ENCODE measurements at places on chromosomes 13 and 19. TPM values are rescaled to one million over a fixed set of nuclear protein-coding genes. Genes with fewer than 3 reads are reported as not detected.

DNA sequence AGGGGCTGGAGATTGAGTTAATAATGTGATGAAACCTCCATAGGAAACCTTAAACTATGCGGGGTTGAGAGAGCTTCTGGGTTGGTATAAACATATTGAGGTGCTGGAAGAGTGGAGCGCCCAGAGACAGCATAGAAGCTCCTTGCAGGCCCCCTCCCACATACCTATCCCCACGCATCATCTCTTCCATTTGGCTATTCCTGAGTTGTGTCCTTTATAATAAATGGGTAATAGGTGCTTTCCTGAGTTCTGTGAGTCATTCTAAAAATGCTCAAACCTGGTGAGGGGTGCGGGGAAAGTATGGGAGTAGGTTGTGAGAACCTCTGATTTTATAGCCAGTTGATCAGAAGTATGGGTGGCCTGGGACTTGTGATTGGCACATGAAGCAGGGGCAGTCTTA is 14.6 kb downstream of the CCDC122 start:
- no peak for DNase-seq

- no peak for DNase-seq
These were observed 46.4 kb upstream of the FAM216B start for GRCh38 chr13:42735010-42735409.

DNA sequence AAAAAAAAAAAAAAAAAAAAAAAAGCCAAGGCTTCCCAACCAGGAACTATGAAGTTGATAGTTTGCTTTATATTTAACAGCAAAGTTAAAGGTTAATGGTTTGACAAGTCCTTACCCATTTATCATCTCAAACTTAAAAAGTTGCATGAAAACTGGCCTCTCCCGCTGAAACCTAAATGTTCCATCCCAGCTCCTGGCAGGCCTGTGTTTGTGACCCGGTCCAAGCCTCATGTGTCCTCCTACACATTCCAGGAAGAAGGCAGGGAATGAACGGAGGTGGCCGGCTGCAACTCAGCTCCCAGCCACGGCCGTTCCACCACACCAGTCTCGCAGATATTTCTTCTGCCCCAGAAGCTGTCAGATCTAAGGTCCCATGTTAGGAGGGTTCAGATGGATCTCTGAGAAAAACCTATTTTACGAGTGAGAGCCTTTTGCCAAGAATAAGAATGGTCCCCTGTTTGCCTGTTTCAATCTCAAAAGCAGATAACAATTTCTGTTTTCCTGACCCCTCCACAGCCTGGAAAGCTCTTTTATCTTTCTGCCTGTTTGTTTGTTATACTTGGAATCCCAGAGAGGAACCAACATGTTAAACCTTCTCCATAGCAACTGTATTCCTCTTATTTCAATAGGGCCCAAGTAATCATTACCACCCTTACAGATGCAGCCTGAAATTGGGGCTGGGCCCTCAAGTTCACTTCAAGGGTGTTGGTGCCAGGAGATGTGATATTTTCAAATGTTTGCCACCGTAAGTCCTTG is 56.5 kb downstream of the KCTD12 start:
- no peak for DNase-seq

DNA sequence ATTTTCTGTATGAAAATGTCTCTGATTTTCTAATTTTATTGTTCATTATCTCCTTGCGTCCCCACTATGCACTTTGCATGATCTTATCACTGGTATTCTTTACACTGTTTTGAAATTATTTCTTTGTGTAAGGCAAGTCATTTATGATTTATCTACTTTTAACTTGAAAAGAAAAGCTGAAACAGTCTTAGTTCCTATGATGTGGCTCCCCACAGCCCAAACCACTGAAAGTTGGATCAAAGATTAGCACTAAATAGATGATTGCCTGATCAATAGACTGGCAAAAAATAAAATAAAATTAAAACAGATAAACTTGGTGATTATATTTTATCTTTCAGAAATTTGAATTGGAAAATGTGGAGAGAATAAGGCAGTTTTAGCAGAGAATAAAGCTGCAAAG is 1101.9 kb downstream of the PCDH9 start:
- no peak for DNase-seq

GRCh38 chr13:41708713-41709112 is 251.4 kb downstream of the RGCC start:
- DNase-seq: no peak

DNA sequence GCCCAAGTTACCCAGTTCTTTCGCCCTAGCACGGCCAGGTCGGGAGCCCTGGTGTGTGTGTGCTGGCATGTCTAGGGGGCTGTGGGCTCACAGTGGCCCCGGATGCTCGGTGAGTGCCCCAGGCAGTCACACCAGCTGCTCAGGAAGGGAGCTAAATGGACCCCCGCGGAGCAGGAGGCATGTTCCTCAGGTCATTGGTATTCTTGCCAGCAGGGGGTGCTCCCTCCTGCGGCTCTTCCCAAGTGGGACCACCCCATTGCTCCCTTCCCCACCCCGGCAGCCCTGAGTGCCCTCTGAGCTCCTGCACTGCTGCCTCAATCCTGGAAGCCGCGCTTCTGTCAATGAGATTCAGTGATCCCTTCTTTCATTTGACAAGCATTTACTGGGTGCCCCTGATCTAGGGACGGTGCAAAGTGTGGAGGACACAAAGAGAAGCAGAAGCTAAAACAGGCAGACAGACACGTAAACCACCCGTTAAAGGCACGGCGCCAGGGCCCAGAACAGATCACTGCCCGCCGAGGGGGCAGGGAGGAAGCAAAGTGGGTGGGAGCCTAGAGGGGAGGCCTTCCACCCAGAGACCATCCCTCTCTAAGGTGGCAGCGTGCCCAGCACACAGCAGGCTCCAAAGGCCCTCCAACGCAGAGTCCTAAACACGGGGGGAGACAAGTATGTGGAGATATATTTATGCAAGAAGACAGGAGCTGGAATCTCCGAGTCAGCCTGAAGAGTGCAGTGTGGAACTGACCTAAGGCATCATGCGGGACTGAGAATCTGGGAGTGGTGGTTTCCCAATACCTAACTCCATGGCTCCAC is 5.2 kb upstream of the ADPRHL1 start:
- no peak for DNase-seq

DNA sequence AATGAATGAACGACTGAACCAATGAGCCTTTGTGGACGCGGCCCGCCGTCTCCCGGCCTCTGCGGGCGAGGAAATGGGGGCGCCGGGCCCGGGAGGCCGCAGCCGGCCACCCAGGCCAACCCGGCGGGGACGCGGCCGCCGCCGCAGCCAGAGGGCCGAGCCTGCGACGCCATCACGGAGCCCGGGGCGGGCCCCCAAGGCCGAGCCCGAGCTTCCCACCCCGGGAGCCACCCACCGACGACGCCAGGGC is 216 bp downstream of the SUGP2 start:
- DNase-seq: no peak

DNA sequence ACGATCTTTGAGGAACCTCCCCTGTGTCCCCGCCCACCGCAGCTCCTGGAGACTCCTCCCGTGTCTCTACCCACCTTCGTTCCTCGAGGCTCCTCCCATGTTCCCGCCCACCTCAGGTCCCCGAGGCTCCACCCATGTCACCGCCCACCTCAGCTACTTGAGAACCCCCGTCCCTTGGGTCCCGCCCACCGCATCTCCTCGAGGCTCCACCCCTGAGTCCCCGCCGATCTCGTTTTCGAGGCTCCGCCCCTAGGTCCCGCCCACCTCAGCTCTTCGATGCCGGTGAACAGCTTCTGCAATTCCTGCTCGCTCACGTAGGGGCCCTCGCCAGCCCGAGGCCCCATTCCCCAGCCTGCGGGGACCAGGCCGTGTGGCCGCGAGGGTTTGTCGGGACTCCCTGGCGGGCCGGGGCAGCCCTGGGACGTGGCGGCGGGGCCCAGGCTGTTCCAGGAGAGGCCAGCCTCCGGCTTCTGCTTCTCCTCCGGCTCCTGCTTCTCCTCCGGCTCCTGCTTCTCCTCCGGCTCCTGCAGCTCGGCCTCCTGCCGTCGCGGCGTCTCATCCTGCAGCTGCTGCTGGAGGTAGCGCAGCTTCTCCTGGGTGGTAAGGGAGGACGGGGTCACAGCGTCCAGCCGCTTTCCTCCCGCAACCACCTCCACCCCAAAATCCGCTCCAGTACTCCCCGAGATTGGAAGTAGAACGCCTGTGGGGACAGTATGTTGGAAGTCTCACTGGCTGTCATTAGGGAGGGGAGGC is 16.7 kb downstream of the TSKS start:
- DNase-seq: no peak

- DNase-seq: no peak
These were observed 245.8 kb downstream of the LIG4 start for GRCh38 chr13:107969546-107969945.

- no peak for DNase-seq
These were observed 6.0 kb downstream of the KPNA3 start for GRCh38 chr13:49786401-49787008.

DNA sequence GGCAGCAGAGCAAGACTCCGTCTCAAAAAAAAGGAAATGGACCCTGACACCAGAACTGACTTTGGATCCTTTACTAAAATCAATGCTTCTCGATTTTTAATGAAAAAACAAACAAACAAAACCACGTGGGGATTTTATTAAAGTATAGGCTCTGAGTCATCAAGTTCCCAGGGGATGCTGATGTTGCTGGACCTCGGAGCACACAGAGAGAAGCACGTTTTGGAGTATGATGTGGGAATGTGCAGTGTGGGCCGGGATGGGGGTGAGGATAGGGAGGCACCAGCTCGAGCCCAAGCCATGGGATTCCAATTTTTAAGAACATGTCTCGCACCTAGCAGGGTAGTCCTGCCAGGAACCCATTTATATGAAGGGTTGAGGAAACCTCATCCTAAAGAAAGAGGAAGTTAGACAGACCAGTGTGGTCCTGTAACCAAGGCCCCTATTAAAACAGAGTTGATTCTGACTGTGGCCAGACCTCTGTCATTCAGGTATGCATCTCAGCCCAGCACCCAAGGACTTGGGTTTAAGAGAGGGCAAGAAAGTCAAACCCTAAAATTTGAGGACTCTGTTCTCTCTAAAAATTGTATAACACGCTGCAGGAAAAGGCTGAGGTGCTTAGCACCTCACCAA is 6.4 kb downstream of the FLT1 start:
- no peak for DNase-seq

DNA sequence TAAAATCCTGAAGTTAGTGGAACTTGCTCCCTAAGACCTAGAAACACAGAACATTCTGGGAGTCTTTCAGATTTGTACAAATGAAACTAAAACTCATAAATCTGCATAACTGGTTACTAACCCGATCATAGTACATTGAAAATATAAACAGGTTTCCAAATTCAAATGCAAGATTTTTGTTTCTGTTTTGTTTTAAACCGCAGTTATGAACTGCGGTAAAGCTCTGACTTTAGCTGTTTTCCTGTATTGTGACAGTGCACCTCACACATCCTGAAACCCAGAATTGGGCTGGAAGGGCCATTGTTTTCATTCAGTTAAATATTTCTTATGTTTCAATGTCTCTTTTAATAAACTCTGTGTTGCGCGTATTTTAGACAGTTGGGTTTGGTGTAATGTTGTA is 204.7 kb downstream of the SHISA2 start:
- DNase-seq: no peak

DNA sequence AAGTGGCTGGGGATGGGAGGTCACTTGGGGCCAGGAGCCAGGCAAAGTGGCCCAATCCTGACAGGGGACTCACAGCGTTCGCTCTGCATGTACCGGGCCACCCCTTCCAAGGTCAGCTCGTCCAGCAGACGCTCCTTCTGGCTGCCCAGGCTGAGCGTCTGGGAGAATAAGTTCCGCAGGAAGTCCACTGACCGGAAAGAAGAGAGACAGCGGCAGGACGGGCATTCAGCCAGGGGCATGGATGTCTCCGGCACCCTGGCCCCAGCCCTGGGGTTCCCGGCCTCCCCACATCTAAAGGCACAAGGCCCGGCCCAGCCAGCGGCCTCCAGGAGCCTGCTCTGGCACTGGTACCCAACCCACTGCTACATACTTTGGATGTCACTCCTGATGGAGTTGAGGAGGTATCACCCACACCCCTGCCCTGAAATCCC is 6.1 kb downstream of the SIRT2 start:
- no peak for DNase-seq

DNA sequence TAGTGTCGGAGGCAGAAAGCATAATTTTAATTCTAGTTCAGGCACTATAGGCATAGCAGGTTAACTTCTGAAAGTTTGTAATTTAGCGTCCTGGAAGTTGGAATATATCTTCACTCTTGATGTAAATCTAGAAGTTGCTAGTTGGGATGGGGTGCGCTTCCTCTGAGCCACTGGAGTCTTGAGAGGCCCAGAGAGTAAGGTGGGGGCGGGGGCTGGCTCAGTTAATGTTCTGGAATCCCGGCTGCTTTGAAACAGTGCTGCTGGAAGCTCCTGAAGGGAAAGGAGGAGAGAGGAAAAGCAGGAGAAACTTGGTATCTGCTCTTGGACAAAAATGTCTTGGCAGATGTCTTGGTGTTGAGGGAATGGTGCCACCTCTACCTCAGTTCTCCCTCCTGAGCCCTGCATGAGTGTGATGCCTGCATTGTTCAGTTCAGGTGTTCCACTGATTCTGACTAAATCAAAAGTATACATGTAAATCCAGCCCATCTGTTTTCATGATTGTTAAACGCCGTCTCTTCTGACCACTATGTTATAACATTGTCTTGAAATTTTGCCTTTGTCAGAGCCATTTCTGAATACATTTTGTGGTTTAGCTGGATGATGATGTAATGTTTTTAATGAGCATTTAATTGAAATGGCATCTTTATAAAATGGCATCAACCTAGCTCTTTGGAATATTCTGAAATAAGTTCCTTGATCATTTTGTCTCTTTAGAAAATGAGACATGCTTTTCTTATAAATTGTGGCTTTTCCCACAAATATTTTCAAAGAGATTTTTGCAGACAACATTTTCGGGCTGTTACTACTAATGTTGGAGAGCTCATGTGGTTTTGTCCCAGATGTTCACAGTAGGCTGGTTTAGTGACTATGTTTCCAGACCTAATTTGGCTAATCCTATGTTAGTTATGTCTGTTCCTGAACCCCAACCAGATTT is 202.7 kb downstream of the SHISA2 start:
- no peak for DNase-seq

DNA sequence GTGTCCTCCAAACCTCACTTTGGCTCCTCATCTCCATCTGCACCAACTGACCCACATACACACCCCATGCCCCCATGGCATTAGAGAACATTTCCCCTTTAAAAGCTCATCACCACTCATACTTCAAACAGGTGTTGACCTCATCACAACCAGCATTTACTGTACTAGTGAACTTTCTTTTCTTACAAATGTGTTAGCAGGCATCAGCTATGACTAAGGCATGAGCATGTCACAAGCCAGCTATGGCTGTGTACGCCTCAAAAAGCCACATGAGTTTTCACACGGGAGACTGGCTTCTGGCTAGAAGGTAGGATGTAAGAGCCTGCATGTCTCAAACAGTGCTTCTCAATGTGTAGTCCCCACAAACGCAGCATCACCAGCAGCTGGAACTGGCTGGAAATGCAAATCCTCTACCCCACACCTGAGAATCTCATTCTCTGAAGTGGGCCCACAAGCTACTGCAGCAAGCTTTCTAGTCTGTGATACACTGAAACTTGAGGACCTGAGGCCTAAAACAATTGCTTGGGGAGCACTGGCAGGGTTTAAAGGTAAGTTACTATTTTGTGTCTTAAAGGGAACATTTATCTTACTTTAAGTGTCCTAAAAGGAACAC is 66.8 kb downstream of the TUBGCP3 start:
- no peak for DNase-seq

The SYNE4 gene
- total RNA-seq: not detected

The C19orf33 gene
- not detected for total RNA-seq

The CPT1C gene
- 12.3 TPM for total RNA-seq

The BRSK1 gene
- total RNA-seq: 6.5 TPM

The CHST8 gene
- not detected for total RNA-seq

The ZNF791 gene
- 6.9 TPM for total RNA-seq

The FGF9 gene
- total RNA-seq: not detected

The TMEM259 gene
- total RNA-seq: 452 TPM

The RAB8A gene
- 35.1 TPM for total RNA-seq

Measured in ascending aorta (tissue), 2 donors.